ENCODE measurements at places on chromosomes 6 and 20.

DNA sequence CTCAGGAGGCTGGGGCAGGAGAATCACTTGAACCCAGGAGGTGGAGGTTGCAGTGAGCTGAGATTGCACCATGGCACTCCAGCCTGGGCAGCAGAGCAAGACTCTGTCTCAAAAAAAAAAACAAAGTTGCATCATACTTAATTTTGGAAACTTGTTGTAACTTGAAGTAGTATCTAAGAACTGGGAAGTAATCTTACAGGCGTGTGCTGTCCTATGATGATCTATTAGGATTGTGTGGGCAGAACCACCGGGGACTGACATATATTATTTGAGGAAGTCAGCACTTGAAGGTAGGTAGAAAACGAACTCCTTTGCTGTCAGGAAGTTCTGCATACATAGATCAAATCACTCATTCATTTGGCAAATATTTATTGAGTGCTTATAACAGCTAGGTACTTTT is 188.5 kb downstream of the ZNF217 start:
- DNase-seq, result no peak

DNA sequence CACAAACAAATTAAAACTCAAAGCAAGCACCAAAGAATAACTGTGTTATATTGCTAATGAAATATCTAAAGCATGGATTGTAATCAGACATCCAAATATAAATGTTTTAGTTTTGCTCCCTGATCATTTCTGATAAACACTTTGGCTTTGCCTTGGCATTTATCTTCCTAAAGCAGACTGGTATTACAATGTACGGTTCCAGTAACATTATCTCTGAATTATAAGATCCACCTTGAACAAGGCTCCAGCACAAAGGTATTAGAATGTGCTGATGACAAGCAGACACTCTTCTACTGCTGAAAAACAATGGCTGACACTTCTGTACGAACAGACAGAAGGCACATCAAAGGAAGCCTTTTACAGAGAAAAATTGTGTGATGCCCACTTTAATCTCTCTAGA is 74.6 kb downstream of the INSM1 start:
- DNase-seq, result no peak

- DNase-seq, result no peak
These were observed 20.2 kb downstream of the TTLL9 start for GRCh38 chr20:31890646-31891045.

GRCh38 chr20:34179637-34180360 is 61.4 kb upstream of the ASIP start:
- no peak for DNase-seq

GRCh38 chr6:115932481-115932880 is 128.2 kb downstream of the FRK start:
- DNase-seq, result no peak

GRCh38 chr6:7433121-7433617 is 43.6 kb downstream of the RIOK1 start:
- no peak for DNase-seq

- no peak for DNase-seq
These were observed 176.5 kb upstream of the PDE7B start for GRCh38 chr6:135675026-135675425.

DNA sequence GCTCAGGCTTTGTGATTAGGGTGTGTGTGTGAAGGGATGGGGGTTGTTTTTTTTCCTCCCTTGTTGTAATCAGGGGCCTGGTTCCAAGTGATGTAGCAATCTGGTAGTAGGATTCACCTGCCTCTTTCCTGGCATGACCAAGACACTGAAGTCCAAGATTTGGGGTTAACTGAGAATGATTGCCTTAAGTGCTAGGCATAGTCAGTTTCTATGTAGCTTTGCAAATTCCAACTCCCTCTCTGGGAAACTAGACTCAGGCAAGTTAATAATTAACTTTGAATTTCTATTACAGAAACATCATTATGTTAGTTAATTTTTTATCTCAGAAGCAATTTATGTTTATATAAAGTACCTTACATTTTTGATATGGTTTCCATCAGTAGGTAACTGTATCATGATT is 43.6 kb downstream of the NUS1 start:
- DNase-seq, result no peak

All from activated naive CD4-positive, alpha-beta T cell treated with anti-CD3 and anti-CD28 coated beads, Interleukin-2, amount 50 U/mL, for 16 hours (primary cell).